ENCODE measurements at places on chromosomes 2 and 18.

GRCh38 chr2:71692621-71693277 is 239.4 kb downstream of the DYSF start:
- no peak for DNase-seq

DNA sequence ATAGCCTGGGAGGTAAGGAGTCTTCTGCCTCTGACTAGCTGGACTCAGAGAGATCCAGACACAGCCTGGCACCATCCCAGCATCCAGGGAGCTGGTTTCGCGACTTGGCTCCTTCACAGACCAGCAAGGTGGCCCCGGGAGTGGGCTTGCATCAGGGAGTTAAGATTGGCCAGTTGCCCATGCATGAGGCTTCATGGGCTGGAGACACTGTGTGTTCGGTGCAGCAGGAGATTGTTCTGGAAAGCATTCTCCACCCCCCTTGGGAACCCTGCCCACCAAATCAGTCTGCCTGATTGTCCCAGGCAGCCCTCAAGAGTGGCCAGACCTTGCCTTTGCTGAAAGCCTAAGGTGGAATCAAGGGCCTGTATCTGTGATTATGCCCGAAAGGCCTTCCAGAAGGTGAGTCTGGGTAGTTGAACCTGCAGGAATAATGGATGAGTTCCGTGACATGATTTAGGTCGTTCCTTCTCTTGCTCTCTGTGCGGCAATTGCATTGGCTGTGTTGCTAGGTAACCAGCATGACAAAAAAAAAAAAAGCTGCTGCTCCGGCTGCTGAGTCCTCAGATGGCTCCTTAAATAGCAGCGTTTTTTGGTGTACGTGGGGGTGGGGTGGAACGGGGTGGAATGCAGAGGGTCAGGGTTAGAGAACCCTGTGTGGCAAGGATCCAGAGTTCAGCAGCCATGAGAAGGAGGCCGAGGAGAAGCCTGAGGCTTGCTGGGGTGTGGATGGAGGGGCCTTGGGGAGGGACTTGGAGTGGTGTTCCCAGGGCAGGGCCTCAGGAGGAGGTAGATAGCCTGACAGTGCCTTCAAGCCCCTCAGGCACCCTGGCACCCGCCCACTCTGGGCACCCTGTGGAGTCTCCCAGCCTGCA is 93.0 kb upstream of the MCFD2 start:
- DNase-seq = no peak

- no peak for DNase-seq
Observed at GRCh38 chr2:168254158-168254935, 7.0 kb upstream of the STK39 start.

GRCh38 chr2:88016086-88016959 is at the start of gene RNU2-63P:
Gene RNU2-63P (minus strand): TSS chr2:88016547.
- DNase-seq = no peak

GRCh38 chr18:62596145-62597005 is 73.5 kb downstream of the ZCCHC2 start:
- DNase-seq = no peak

DNA sequence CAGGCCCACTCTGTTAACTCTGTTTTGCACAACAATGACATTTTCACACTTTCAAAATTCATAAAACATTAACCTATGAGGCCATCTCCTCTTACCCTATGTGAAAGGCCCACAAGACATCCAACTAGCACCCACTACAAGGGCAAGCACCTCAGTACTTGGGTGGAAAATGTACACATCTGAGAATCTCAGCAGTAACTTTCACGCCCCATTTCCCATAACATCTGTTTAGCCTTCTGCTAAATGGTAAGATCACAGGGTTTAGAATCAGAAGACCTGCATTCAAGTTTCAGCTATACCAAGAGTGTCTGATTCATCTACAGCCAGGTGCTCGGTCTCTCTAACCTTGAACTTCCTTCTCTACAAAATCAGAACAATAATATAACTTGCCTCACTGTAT is 89.2 kb downstream of the SP100 start:
- no peak for DNase-seq

DNA sequence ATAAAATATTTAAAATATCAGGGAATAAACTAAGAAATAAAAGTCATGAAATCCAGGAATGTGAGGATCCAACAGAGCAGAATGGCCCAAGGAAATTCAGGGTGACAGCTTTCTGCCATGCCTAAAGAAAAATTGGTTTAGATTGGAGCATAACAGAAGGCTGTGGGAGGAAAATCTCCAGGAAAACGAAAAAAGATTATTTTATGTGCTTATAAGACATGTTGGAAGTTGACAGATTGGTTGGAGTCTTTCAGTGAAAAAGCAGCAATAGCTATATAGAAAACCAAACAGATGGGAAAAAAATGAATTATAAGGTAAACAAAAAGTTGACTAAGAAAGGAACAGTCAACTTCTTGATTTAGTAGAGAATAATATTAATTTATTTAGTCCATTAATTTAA is 203.9 kb downstream of the ZRANB3 start:
- DNase-seq = no peak

- DNase-seq = no peak
Observed at GRCh38 chr2:21288299-21288698, 164.5 kb downstream of the TDRD15 start.

GRCh38 chr2:234341306-234341985 is 155.4 kb downstream of the ARL4C start:
- no peak for DNase-seq

GRCh38 chr2:28510184-28510583 is 14.3 kb downstream of the PLB1 start:
- no peak for DNase-seq

- no peak for DNase-seq
Observed at GRCh38 chr2:151928380-151928779, 100.2 kb upstream of the ARL5A start.

GRCh38 chr2:12931186-12931844 is 214.6 kb downstream of the TRIB2 start:
- DNase-seq = no peak

GRCh38 chr2:34069604-34070003 is 470.5 kb upstream of the FAM98A start:
- DNase-seq = no peak

Data from esophagus squamous epithelium (tissue), 5 donors.